ENCODE measurements at places on chromosomes 5 and 9.

DNA sequence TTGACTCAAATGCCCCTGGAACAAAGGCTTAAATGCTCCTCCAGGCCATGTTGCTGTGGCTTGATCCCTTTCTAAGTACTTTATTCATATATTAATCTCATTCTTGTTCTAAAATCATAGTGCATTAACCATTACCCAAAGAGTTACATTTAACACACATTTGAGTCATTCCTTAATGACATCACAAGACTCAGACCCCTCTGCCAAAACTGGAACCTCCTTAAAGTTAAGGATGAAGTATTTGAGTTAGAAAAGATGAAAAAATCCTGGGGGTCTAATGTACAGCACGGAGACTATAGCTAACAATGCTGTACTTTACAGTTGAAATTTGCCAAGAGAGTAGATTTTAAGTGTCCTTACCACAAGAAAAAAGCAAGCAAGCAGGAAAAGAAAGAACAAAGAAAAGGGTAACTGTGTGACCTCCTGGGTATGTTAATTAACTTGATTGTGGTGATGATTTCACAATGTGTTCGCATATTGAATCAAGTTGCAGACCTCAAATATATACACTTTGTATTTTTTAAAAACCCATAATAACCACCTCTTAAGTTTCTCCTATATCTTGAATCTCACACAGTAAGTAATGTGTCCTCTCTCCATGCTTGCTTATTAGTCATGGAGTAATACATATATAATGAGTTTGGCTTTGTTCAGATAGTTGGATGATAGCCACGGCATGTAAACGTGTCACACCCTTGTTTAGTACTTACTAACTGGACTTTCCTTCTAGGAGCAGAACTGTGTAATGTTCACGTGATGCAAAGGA lies 376.9 kb downstream of the SEMA5A start:
- DNase-seq: no peak

DNA sequence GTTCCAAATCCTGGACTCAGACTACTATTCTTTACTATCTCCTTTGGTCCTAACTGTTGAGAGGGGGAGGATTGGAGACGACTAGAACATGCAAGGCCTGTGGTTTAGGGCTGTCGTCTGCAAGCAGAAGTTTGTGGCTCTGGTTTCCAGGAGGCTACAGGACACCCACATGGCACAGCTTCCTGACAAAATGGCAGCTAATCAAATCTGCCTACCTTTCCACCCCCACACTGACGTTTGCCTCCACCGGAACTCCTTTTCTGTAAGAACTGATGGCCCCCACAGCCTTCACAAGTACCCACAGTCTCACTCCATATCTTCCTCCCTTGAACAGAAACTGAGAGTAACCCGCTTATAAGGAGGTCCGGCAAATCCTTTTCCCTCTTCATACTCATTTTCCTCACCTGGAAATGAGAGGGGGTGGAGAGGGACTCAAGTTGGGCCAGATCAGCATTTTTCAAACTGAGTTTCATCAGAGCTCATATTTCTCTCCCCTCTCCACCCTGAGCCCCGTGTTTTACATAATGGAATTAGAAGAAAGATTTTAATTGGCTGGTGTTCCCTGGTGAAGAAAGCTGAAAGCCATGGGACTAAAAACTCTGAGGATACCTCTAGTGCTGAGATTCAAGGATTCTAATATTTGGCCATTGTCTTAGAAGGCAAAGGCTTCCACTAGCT lies 5.2 kb downstream of the SLC31A2 start:
- no peak for DNase-seq

DNA sequence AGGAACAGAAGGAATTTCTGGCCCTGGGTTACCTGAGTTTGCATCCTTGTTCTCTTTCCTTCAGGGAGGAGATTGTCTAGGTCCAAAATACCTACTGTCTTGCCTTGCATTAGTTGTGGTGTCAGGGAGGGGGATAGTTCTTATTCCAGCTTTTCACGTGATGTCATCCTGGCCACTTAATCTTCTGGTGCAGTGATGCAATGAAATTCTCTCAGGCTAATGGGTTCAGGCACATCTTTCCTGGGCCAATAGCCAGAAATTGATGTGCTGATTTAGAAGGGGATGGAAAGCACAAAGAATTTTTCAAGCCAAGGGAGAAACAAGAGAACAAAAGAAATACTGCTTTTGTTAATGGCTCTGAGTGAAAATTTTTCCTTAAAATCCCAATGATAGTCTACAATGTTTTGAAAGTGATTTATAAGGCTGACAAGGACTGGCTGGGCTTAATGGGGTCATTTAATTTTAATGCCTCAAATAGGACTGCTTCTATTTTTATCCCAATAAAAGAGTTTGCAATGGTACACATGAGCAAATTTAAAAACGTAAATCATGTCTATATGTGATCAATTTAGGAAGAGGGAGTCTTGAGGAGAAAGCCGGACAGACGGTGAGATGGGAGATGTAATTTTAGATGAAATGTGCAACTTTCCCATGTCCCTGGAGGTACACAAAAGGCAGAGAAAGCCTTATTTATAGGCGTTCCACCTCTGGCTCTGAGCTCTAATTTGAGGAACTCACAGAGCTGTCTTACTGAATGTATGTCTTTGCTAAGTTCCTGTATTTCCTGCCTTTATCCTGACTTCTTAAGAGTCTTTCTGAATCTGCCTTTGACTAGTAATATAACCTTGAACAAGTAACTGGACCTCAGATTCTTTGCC lies 89.3 kb upstream of the SV2C start:
- no peak for DNase-seq

- no peak for DNase-seq
Observed at GRCh38 chr9:122929796-122930354, 1.4 kb downstream of the ZBTB26 start.

DNA sequence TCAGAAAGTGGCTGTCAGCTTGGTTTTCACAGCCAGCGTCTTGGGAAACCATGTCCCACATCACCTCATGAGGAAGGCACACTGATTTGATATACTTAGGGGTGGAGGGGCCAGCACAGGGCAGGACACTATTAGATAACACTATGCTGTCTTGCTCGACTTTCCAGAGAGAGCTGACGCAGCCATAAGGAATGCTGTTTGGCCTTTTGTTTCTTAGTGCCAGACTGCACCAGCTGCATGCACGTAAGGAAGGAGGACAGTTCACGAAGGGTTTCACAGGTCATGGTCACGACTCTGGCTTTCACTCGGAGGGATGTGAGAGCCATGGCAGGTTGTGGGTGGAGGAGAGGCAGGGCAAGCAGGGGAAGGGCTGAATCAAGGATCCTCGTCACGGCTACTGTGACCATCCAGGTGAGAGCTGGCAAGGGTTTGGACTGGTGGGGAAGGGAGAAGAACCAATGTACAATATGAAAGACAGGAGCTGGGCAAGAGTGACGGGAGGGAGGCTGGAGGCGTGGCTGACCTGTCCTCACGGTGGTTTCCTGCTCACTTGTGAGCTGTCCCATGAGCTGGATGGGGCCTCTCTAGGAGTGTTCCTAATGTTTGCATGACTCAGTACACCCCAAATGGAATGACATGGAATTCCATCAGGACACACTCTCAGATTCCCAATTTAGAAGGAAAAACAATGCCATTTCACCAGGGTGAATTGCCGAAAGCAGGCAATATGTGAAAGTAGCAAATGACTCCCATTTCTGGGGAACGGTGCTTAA lies 61.7 kb downstream of the OTULIN start:
- no peak for DNase-seq

DNA sequence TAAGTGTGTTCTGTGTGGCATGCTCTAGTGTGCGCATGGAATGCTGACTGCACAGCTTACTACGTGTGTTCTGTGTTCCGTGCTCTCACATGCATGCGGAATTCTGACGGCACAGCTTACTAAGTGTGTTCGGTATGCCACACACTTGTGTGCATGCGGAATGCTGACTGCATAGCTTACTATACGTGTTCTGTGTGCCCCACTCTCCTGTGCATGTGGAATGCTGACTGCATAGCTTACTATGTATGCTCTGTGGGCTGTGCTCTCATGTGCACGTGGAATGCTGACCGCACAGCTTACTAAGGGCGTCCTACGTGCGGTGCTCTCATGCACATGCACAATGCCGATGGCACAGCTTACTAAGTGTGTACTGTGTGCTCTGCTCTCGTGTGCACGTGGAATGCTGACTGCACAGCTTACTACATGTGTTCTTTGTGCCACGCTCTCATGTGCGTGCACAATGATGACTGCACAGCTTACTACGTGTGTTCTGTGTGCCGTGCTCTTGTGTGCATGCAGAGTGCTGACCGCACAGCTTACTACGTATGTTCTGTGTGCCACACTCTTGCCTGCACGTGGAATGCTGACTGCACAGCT lies 548.9 kb downstream of the IRX1 start:
- DNase-seq: no peak

- no peak for DNase-seq
Observed at GRCh38 chr9:121750259-121750714, 98.9 kb downstream of the DAB2IP start.

GRCh38 chr5:1245905-1246576 lies 20.9 kb downstream of the SLC6A18 start:
- DNase-seq: no peak

DNA sequence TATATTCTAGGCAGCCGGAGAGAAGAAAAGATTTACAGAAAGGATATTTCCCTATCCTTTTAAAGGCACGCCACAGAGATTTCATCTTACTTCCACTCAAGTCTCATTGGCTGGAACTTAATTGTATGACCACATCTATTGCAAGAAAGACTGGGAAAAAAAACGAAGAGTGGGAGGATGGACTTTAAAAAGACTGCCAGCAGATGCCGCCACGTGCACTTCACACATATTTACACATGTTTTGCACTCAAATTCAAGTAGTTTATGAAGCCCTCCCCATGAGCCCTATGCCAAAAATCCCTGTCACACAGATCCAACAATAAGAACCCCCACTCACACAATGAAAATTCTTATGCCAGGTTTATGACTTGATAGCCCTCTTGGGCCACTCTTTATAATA lies 138.5 kb upstream of the TYRP1 start:
- DNase-seq: no peak

DNA sequence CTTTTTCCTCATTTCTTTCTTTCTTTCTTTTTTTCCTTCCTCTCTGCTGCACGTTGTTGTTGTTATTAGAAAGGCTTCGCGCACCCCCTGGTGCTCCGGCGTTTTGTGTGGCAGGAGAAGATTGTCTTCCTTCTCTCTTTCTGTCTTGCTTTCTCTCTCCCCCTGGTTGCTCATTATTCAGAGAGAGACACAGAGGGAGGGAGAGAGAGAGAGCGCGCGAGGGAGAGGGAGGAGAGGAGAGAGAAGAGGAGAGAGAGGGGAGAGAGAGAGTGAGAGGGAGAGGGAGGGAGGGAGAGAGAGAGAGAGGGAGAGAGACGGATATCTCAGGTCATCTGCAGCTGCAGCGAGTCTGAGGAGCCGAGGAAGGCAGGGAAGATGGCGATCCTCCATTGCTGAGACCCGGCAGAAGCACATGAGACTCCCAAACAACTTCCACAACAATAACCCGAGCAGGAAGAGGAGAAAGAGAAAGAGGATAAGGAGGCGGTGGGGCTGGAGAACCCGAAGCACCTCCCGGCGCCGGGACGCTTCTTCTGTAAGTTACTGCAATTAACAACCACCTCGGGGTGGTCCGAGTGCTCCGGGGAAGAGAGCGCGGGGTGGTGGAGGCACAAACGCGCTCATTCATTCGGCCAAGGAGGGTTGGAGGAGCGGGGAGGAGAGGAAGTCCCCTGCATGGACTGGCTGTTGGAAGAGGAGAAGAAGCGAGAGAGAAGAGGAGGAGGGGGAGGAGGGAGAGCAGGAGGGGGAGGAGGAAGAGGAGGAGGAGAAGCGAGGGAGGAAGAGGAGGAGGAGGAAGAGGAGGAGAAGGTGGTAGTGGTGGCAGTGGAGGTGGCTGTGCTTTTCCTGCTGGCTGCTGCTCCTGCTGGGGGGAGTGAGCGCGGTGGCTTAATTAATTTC lies at the start of gene ZNF462:
Gene ZNF462, plus strand, starts transcription at position 346 of the 900 bp plus-strand sequence. CDS start 60,218 bp downstream, outside the sequence.
- peak; percentile 54 for DNase-seq

- DNase-seq: no peak
Observed at GRCh38 chr5:23042226-23042625, 189.1 kb upstream of the CDH12 start.

DNA sequence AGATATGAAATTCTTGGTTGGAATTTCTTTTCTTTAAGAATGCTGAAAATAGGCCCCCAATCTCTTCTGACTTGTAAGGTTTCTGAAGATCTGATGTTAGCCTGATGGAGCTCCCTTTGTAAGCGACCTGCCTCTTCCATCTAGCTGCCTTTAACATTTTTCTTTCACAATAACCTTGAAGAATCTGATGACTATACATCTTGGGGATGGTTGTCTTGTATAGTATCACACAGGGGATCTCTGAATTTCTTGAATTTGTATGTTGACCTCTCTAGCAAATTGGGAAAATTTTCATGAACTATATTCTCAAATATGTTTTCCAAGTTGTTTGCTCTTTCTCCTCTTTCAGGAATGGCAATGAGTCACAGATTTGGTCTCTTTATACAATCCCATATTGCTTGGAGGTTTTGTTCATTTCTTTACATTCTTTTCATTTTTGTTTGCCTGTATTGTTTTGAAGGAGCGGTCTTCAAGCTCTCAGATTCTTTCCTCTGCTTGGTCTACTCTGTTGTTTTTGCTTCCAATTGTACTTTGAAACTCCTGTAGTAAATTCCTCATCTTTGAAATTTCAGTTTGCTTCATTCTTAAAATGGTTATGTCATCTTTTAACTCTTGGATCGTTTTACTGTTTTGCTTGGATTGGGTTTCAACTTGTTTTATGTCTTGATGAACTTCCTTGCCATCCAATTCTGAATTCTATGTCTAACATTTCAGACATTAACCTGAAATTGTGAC lies 245.2 kb upstream of the TARS1 start:
- no peak for DNase-seq

DNA sequence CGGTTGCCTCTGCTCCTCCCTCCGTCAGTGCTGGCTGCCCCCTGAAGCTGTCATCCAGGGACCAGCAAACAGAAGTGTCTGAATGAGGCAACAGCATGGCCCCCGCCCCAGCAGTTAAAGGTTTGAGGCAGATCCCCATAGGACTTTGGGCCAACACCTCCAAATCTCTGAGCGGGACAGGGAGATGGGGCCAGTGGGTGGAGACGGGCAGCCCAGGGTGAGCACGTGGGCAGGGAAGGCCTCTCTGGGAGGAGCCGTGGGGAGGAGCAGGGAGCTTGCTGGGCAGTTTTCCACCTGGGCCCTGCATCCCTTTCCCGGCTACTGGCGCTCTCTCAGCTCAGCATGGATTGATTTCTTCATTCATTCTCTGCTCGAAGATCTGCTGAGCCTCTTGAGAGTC lies 39.1 kb upstream of the NOTCH1 start:
- no peak for DNase-seq
